Activated naive CD4-positive, alpha-beta T cell (primary cell): ENCODE measurements at places on chromosomes 3 and 15.

- DNase-seq: no peak
These were observed 158.7 kb upstream of the BHLHE40 start for GRCh38 chr3:4820296-4821121.

DNA sequence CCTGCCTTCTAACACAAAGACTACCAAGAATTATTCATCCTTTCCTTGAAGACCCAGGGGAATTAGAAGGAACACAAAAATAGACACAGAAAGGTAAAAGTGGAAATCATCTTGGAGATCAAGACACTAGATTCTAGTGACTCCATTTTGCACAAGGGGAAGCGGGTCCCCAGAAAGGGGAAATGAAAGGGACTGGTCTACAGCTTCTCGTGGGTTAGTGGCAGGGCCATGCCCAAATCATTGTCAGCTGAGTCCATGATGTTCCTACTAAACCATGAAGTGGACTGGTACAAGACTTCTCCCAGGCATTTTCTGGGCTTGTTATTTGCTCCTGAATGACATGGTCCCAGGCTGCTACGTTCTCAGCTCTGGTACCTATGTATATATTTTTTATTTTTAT, 230.7 kb upstream of the TPRG1 start:
- no peak for DNase-seq

DNA sequence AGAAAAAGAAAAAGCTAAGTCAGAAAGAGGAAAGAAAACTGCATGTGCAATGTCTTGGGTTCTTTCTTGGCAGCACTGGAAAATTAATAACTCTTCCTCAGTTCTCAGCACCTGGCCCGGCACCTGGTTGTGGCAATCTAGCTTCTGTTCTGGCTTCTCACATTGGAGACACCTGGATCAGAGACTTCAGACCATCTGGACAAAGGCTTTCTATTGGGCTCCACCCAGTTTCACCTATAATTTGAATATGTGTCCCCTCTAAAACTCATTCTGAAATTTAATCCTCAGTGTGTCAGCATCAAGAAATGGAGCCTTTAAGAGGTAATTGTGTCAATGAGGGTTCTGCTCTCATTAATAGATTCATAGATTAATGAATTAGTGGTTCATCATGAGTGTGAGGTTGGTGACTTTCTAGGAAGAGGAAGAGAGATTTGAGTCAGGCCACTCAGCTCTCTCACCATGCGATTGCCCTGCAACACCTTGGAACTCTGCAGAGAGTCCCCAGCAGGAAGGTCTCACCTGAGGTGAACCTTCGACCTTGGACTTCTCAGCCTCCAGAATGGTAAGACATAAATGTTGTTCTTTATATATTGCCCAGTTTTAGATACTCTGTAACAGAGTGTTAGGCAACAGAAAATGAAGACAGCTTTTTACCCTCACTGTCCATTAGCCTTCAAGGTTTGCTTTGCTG, 679.9 kb downstream of the NTRK3 start:
- DNase-seq: no peak

- DNase-seq: no peak
These were observed 34.0 kb upstream of the CCK start for GRCh38 chr3:42300013-42300412.

- DNase-seq: no peak
These were observed 108.5 kb downstream of the FILIP1L start for GRCh38 chr3:100005665-100006393.

DNA sequence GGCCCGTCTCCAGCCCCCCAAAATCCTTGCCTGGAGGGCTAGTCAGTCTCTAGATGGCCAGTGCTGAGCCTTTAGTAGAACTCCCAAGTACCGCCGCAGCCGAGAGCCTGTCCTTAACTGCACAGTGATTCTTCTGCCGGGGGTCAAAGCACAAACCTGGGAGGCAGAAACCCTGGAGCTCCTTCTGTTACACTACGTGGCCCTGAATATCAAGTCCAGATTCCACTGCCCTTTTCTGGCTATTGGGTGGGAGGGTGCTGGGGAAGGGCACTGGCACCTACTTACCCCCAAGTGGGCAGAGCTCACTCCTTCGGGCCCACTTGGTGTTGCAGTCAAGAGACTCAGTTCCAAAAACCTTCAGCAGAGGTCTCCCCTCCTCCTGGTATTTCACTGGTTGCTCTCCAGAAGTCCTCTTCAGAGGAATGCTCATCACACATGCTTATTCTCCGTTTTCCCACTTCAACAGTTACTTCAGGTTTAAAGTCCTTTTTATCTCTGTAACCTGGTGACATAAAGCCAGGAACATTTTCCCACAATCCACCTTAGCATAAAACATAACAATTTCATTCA, 10.8 kb downstream of the PDHB start:
- DNase-seq: no peak

DNA sequence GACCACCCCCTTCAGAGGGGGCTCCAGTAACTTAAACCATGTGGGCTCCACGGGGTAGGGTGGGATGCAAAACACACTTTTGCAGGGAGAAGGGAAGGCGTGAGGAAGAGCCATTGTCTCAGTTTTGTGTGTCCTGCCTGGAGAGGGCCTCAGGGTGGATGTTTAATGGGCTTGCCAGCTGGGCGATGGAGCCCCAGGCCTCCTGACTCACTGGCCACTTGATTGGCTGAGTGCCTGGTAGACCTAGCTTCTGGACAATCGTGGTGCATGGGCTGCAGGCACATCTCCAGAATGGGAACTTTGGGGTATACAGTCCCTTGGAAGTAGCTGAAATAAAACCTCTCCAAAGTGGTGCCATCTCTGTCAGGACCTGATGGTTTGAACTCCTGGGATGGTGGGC, 118.3 kb upstream of the MRPS22 start:
- no peak for DNase-seq

GRCh38 chr3:14254812-14255702, 76.4 kb downstream of the LSM3 start:
- DNase-seq: no peak

DNA sequence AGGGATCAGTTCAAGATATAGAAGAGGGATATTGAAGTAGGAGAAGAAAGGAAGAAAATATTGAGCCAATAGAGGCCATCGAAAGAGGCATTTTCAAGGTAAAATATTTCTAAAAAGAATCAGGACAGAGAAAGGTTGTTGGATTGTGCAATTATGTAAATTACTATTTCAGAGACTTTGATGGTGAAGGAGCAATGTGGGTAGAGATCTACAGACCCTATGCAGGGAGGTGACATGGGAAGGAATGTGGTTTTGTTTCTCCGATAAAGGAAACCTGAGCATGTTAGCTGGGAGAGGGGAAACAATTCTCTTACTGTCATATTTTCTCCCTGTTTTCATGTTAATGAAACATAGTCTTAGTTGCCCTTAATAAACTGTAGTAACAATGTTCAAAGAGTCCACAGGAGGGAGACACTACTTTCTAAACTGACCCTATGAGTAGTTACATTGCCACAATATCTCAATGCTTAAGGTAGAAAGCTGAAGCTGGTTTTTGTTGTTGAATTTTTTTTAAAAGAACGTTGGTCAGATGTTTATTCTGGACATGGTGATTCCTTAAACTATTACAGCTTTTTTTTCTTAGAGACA, 133.3 kb downstream of the GRM7 start:
- DNase-seq: no peak

GRCh38 chr15:45603881-45604280, 16.7 kb downstream of the BLOC1S6 start:
- DNase-seq: no peak

DNA sequence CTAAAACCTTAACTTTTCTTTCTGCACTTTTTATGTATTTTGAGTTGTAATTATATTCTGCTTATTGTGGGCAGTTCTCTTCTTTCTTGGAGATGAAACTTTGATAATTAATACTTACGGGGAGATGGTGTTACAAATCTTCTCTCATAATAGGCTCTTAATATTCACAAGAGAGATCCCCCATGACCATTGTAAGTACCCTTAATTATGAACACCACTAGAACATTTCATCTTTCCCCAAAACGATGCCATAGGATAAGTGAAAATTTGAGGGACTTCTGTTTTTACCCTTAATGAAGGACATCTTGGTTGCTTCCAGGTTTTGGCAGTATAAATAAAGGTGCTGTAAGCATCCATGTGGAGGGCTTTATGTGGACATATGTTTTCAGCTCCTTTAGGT, 60.7 kb downstream of the PIAS1 start:
- no peak for DNase-seq

- no peak for DNase-seq
These were observed 72.9 kb downstream of the AKAP13 start for GRCh38 chr15:85453144-85453872.

DNA sequence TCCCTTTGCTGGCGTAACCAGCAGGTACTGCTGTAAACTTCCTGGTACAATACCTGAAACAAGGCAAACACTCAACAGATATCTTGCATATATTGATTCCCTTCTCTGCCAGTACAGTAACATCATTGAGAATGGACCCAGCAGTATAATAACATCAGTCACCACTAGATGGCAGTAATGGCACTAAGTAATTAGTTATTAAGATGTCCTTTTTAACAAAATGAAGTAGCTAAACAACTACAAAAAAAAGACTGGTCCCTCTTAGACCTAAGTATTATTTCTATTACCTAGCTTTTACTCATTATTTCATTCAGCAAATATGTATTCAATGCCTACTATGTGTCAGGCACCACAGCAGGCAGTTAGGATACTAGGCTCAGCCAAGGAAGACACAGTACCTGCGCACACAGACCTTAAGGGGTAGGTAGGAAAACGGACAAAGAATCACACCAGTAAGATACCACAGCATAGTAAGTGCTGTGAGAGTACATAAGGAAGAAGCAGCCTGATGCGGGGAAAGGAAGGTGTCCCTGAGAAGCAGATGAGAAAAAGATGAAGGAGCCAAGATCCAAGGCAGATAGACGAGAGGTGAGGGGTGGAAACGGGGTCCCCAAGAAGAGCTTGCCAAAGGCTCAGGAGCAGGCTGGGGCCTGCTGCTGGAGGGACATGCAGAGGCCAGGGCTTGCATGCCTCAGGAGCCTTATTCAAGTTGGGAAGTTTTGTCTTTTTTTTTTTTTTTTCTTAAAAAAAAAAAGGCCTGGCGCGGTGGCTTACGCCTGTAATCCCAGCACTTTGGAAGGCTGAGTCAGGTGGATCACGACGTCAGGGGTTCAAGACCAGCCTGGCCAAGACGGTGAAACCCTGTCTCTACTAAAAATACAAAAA, 102.7 kb upstream of the CHD2 start:
- DNase-seq: no peak

- no peak for DNase-seq
These were observed 92.4 kb downstream of the CLDN1 start for GRCh38 chr3:190229632-190230424.

- DNase-seq: no peak
These were observed 144.9 kb downstream of the EPHB1 start for GRCh38 chr3:134939978-134940377.

GRCh38 chr3:117234331-117234730, 524.8 kb downstream of the TUSC7 start:
- DNase-seq: no peak

DNA sequence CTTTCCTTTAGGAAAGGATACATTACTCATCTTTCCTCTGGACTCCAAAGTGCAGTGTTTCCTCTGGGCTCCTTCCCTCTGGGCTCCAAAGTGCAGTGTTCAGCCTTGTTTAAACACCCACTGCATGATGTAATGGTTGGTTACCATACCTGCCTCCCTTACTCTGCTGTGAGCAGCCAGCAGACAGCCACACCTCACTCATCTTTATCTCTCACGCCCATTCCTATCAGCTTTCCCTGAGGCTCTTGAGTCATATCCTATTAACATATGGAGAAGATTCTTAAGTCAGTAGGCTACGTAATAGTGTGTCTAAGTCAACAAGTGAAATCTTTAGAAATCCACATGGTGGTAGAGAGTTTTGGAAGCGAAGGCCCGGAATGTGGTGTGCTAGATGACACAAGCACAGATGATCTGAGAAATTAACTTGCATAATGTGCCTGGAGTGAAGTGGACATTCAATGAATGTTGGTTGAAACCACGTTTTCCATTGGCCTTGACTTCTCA, 97.2 kb upstream of the CTNNB1 start:
- DNase-seq: no peak

GRCh38 chr3:28101705-28102104, 139.7 kb upstream of the CMC1 start:
- no peak for DNase-seq

DNA sequence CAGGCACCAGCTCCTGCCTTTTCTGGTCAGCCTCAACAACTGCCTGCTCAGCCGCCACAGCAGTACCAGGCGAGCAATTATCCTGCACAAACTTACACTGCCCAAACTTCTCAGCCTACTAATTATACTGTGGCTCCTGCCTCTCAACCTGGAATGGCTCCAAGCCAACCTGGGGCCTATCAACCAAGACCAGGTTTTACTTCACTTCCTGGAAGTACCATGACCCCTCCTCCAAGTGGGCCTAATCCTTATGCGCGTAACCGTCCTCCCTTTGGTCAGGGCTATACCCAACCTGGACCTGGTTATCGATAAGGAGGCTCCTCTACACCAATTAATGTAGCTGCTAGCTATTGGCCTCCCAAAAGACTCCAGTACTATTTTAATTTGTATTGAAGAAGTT, 38.9 kb downstream of the TFG start:
- DNase-seq: no peak

DNA sequence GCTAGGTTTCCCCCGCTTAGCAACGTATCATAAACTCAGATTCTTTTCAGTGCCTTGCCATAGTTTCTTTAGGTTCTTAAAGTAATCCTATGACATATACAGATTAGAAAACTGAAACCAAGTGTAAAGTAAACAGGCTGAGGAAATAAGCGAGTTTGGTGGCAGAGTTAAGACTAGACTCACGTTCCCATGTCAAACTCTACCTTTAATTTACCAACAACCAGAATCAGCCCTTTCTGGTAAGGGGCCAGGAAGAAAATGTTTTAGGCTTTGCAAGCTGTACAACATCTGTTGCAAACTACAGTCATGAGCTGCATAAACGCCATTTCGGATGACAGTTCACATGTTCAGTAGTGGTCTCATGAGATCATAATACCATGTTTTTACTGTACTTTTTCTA, 128.0 kb upstream of the PRICKLE2 start:
- no peak for DNase-seq

DNA sequence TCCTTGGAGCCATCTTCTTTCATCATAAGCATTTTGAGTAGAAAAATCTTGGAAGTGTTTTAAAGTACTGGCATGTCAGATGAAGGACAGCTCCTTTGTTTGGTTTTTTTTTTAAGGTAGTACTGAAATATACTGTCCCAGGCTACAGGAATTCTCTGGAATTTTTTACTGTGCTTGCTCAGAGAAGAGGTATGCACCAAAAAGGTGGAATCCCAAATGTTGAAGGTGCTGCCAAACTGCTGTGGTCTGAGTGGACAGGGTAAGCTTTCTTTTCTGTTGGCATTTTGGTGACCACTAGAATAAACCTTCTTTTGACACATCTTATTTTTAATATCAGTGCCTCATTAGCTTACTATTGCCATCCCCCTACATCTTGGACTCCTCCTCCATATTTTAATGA, 7.2 kb downstream of the GNL3 start:
- DNase-seq: no peak

GRCh38 chr3:177190756-177191681, 6.3 kb downstream of the TBL1XR1 start:
- DNase-seq: no peak

DNA sequence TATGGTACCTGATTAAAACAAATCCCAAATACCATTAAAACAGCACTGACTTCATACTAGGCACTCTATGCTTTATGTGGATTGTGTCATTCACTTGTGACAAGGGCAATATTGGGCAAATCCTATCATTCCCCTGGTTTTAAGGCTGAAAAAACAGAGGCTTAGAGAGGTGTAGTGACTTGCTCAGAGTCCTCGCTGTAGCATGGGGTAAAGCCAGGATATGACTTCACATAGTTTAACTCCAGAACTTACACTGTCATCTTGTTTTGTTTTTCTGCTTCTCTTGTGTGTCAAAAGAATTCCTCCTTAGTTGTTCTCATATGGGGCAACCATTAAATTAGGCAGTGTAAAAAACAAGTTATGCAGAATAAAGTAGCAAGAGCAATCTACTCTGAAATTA, 40.3 kb upstream of the ICE2 start:
- no peak for DNase-seq
